ENCODE measurements at places on chromosomes 11 and 22.

GRCh38 chr11:17855531-17856290 lies 121.1 kb downstream of the KCNC1 start:
- DNase-seq: no peak

DNA sequence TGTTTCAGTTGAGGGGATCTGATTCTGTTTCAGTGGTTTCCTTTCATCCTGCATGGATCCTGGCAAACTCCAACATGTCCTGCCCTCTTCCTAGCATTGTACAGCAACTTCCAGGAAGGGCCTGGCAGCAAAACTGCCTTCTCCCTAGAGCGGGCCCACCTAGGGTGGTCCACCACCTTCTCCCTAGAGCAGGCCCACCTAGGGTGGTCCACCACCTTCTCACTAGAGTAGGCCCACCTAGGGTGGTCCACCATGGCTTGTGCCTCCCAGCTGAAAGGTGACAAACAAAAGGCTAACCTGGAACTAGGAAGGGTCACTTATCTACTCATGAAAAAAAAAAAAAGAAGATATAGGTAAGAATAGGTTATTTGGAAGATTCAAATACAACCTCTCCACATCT lies 92.2 kb downstream of the NTM start:
- no peak for DNase-seq

GRCh38 chr11:19546325-19546724 lies 166.3 kb upstream of the NAV2 start:
- DNase-seq: no peak

- DNase-seq: no peak
Measured at GRCh38 chr11:27456140-27456794, 16.3 kb downstream of the LGR4 start.

DNA sequence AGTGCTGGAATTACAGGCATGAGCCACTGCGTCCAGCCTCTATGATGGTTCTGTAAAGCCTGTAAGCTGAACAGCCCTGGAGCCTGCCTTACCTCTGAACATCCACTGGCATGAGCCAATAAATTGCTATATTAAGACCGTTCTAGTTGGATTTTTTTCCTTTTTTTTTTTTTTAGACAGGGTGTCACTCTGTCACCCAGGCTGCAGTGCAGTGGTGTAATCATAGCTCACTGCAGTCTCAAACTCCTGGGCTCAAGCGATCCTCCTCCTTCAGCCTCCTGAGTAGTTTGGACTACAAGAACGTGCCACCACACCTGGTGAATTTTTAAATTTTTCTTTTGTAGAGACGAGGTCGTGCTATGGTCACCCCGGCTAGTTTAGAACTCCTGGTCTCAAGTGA lies 26.2 kb upstream of the CLDN5 start:
- no peak for DNase-seq

GRCh38 chr22:50548040-50548920 lies 2.6 kb downstream of the KLHDC7B start:
- DNase-seq: no peak

GRCh38 chr11:113151521-113151920 lies 162.9 kb upstream of the TTC12 start:
- no peak for DNase-seq

DNA sequence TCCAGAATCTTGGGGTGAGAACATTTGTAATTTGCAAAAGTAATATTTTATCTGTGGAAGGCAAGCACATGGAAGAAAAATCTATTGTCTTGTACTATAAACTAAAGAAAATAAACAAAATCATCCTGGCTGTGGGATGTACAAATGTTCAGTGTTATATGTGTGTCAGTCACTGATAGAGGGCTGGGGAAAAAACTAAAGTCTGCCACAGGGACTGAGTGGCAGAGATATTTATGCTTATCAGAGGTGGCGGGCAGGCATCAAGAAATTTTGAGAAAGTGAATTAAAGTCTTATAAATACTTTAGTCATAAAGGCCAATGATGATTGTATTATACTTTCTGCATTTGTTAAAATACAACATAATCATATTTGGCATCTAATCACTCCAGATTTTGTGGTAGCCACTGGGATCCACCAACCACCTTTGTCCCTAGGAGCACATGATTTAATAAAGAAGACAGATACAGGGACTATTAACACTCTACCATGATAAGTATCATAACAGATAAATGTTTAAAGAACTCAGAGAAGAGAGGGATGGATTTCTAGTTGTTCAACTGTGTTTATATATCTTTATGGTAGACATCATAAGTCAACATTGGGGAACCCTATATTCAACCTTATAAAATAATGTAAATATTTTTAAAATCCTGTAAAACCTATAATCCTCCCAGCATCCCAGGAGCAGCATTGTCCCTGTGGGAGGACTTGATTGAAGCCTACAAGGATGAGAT lies 2.6 kb upstream of the ENDOD1 start:
- no peak for DNase-seq

- DNase-seq: no peak
Measured at GRCh38 chr11:118531597-118532084, 649 bp downstream of the TMEM25 start.

DNA sequence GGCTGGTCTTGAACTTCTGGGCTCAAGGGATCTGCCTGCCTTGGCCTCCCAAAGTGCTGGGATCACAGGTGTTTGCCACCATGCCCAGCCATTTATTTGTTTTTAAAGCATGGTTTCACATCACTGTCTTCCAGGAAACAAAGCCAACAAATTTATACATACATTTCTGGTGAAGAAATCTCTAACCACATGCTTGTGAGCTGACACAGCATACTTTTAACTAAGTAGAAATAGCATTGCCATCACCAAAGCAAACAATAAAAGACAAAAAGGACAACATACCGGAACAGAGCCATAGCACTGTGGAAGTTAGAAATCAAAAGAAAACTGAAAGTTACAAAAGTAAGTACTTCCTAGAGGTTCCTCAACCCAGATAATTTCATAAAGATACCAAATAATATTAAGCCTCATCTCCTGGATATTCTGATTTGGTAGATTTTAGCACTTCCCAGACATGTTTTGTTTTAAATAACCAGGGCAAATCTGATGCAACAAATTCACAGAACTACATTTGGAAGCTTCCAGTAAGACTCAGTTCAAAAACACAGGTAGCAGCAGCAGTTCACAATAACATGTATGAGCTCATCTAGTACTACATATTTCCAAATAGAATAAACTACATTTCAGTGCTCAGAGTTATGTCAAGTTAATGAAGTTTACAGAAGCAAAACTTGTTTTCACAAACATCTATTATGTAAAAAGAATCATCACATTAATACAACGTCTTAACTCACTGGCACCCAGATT lies 70.6 kb downstream of the RRAS2 start:
- DNase-seq: no peak

DNA sequence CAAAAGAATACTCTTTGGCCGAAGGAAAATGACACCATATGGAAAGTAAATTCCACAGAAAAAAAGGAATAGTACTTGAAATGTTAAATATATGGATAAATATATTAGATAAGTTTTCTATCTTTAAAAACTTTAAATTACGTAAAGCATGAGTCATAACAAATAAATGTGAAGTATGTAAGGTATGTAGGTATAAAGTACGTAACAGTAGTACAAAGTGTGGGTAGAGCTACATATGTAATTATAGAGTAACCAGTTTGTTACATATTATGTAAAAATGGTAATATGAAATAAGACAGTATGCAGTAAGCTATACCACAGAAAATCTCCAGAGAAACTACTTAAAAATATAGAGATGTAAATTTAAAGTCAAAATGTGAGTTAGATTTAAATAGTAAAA lies 582.3 kb upstream of the CHORDC1 start:
- DNase-seq: no peak

DNA sequence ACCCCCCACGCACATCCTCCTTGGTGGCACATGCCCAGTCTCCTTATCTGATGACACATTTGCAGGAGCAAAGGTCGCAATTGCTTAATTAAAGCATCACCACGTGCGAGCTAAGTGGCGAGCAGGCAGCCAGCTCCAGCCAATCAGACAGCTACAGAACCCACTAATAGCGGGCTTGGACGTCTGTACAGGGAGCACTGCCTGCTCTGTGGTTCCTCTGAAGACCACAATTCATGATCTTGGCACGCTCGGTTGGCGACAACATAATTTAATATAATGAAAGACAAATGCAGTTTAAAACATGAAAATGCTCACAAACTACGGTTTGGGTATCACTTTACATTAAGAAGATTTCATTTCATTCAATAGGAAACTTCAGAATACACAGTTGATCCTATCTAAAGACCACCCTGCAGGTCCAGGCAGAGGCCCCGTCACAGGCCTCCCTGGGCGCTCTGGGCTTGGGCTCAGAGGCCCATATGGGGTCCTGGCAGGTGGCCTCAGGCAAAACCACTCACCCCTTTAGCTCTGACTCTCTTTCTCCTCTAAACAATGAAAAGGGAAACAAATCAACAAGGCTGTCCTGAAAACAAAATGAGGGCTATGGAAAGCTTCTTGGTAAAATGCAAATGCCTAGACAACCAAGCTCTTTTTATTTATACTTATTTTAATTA lies 10.4 kb downstream of the PACSIN2 start:
- DNase-seq: no peak

DNA sequence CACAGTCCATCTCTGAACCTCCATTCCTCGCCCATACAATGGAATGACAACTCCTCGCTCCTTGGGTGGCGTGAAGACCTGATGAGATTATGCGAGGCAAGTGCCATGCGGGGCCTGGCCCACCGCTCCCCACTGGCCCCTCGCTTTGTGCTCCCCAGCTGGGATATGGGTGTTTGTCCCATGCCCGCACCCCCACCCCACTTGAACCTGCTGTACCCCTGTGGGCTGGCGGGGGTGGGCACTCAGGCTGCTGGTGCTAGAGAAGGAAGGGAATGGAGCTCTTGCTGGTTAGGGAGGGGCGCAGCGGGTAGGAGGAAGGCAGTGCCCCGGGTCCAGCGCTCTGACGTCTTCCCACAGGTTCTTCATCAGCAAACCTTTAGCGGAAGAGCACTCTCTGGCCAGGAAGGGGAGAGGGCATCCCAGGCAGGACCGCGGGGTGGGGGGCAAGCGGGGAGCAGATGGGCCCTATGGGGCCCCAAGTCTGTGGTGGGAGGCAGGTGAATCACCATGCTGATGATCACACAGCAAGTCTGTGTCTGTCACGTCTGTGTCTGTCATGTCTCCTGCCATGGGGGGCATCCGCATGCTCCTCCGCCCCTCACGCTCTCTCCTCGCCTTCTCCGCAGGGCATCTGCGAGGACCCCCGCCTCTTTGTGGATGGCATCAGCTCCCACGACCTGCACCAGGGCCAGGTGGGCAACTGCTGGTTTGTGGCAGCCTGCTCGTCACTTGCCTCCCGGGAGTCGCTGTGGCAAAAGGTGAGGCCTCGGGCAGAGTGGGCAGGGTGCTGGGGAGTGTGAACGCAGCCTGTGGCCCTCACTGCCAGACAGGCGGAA lies 9.4 kb upstream of the OMP start:
- no peak for DNase-seq

- DNase-seq: no peak
Measured at GRCh38 chr11:74522776-74523175, 29.3 kb upstream of the LIPT2 start.

DNA sequence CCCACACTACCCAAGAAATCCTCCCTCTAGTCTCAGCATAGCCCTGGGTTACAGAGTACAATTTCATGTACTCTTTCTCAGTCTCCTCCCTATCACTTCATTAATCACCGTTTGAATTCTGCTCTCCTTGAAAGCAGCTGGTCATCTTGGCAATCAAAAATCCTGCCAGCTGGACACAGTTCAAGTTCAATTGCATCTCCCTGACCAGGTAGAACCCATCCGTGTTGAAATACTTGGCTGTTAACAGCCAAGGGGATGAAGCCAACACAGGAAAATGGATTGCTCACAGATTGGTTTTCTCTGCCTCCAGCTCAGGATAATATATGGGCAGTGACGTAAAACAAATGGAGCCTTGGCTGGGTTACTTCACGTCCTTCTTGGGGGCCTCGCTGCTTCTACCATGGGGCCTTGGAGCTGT lies 55.1 kb upstream of the GRK3 start:
- no peak for DNase-seq

GRCh38 chr11:55503449-55503848 lies 50.8 kb upstream of the OR4C15 start:
- DNase-seq: no peak

DNA sequence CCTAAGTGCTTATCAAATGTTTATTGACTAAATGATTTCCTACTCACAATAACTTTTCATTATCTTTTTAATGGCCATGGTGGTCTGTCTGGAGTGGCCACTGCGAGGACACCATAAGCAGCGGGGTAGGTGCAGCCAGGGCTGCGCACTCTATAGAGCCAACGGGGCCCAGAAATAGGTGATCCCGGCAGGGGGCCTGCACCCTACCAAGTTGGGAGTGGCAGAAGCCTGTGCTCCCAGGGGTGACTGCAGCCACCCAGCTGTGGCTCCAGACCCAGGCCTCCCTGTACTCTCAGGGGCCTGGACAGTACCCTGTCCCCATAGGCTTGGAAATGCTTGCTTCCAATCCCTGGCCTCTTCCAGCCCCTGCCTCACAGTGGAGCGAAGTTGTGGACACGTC lies 426.4 kb upstream of the FAT3 start:
- no peak for DNase-seq

DNA sequence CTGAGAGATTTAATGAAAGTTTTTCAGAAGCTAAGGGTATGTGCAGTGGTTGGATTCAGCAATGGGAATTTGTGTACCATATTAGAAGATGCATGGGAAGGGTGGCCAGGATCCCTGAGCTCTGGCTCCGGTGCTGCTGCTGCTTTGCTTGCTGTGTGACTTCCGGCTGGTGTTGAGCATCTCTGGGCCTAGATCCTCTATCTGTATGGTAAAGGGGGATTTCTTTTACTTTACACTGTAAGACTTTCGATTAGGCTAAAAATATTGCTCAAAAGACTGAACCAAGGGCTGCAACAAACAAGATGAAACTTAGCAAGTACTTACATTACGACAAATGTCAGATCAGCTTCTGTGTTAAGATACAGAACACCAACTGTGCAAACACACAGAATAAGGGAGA lies 39.1 kb downstream of the XRRA1 start:
- DNase-seq: no peak

GRCh38 chr22:25051073-25051472 lies 98.6 kb downstream of the KIAA1671 start:
- no peak for DNase-seq

GRCh38 chr11:68692115-68692514 lies 7.8 kb downstream of the GAL start:
- no peak for DNase-seq

DNA sequence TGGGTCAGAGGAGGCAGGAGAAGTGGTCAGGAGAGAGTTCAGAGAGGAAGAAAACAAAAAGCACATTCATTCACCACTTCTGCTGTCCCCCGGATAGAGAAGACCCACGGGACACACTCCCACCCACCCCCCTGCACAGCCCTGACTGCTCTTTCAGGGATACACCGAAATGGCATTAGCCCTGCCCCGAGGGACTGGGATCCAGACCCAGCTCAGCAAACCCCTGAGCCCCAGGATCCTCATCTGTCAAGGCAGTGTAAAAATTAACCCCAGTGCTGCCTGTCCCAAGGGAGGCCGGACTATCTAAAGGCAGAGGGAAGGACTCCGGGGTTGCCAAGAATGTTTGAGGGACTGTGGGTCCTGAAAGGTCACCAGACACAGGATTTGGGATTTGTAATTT lies 31.2 kb downstream of the TPBGL start:
- no peak for DNase-seq
